ENCODE measurements at places on chromosomes 1 and 21.
A peak's percentile ranks its signal among the peaks of the same experiment; 100 is the strongest.

GRCh38 chr1:31414980-31415370, 2.0 kb downstream of the SERINC2 start:
- no peak for DNase-seq

GRCh38 chr1:225822655-225823403, 12.9 kb downstream of the EPHX1 start:
- no peak for DNase-seq

- no peak for DNase-seq
Measured at GRCh38 chr1:213075725-213076124, 24.7 kb downstream of the RPS6KC1 start.

DNA sequence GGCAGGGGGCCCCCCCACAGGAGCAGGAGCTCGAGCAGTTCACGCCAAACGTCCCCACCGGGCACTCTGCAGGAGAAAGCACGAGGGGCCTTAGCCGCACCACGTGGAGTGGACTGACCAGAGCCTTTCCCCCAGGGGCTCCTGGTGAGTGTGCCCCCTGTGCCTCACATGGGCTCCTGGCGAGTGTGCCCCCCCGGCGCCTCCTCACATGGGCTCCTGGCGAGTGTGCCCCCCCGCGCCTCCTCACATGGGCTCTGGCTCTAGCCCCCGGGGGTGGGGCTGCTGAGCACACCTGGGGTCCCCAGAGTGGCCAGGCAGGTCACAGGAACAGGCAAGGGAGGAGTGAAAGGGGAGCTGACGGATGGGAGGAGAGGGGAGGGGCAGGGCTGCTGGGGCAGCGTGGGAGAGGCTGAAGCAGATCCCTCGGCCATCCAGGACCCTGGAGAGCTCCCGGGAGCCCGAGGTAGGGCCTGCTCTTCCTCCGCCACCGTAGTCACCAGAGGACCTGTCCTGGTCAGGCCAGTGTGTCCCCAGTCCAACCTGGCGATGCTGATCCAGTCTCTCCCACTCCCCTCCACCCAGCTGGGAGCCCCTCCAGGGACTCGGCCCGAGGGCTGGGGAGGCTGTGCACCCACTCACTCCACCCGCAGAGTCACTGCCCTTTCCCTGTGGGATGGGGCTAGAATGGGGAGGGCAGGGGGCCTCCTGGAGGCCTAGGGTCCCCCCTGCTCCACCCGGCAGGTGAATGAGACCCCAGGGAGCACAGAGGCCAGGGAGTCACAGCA, 47.6 kb downstream of the ARHGEF16 start:
- no peak for DNase-seq

DNA sequence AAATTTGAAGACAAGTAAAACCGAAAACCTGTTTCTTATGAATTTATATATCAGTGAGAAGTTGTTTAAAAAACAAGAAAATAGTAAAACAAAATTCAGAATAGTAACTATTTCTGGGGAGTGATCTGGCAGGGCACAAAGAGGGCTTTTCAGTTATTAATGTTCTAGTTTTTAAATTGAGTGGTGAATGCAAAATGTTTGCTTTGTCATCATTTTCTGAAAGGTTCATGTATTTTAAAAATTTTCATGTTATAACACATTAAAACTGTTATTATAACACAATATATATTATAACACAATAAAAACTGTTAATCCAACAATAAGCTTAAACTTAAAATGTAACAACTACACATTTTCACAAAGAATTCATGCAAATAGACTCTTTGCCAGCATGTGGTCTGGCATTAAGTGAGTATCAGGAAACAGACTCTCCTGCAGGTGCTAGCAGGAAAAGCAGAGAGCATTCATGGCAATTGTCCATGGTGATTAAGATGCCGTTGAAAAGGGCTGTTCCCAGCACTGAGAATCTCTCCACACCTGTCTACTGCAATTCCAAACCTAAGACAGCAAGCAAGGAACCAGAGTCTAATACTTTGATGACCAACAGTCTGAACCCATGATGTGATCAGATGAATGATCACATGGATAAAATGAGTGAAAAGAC, 204.9 kb downstream of the TBX15 start:
- no peak for DNase-seq

DNA sequence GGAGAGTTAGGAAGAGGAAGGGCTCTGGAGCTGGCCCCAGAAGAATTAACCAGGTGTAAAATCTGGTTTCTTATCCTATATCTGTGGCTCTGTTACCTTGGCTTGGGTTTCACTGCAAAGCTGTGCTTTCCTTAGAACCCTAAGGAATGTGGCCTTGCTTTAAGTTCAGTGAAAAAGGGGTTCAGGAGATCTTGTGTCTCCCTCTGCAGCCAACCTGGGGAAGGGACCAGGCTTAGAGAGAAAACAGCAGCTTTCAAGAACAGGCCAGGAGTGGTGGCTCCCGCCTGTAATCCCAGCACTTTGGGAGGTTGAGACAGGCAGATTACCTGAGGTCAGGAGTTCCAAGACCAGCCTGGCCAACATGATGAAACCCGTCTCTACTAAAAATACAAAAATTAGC, 16.1 kb upstream of the MYCL start:
- no peak for DNase-seq

GRCh38 chr1:21216835-21217811, 40.4 kb upstream of the EIF4G3 start:
- peak; percentile 22 for DNase-seq

DNA sequence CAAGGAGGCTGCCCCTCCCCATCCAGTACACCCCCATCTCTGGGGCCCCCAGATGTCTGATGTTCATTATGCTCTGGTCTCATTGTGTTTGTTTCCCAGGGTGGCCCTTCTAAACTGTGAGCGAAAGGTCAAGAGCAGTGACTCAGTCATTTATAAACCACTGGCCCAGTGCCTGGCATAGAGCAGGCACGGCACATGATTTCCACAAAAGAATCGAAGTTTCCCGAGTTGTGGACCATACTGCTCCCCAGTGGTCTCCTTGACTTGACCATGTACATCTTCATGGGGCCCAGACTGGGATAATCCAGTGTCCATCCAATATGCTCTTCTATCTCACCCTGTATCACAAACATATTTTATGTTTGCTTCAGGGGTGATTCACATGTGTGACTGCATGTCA, 153.3 kb downstream of the NR5A2 start:
- DNase-seq = no peak

DNA sequence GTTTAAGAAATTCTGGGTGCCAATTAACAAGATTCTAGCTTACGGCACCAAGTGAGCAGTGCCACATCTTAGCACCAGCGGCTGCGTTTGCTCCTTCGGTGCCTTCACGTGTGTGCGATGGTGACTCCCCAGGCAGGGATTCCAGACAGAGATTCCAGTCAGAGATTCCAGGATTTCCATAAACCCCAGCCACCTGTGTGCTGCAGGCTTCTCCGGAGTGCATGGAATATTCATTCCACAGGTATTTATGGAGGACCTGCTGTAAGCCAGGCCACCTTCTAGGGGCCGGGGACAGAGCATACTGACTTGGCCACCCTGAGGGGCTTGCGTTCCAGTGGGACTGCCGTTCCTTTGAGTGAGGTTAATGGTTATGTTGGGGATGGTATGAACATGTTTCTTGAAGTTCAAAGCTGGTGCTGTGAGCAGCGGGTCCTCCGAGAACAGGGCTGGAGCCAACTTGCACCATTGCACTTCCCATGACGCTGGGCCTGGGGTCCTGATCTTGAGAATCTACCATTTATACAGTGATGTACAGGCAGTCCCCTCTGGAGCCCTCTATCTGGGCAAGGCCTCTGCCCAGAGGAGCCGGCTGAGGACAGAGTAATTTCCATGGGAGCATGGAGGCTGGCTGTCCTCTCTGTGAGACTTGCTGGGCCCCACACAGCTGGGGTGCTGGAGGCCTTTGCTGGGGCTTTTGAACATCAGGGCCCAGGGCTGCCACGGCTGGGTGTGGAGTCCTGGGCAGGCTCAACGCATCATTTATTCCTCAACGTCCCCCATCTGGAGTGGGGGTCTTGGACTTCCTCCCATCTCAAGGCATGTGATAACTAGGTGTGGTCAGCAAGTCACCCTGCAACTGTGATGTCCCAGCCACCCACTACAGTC, 58.8 kb upstream of the AJAP1 start:
- DNase-seq = no peak

DNA sequence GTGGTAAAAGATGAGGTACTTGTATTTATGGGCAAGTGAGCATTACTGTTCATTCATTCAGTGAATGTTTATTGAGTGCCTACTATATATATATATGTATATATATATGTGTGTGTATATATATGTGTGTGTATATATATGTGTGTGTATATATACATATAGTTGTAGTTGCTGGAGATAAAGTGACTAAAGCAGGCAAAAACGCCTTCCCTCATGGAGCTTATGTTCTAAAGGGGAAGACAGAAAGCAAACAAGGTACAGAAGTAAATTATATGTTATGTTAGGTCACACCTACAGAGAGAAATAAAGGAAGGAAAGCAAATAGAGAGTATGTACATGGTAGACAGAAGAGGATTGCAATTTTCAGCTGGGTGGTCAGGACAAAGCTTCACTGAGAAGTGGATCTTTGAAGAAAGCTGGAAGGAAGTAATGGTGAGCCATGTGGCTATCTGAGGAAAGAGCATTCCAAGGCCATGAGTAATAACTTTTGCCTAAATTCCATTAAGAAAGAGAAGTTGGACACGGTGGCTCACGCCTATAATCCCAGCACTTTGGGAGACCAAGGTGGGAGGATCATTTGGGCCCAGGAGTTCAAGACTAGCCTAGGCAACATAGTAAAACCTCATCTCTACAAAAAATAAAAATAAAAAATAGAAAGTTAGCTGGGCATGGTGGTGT, 33.5 kb upstream of the KLF17 start:
- DNase-seq = no peak

DNA sequence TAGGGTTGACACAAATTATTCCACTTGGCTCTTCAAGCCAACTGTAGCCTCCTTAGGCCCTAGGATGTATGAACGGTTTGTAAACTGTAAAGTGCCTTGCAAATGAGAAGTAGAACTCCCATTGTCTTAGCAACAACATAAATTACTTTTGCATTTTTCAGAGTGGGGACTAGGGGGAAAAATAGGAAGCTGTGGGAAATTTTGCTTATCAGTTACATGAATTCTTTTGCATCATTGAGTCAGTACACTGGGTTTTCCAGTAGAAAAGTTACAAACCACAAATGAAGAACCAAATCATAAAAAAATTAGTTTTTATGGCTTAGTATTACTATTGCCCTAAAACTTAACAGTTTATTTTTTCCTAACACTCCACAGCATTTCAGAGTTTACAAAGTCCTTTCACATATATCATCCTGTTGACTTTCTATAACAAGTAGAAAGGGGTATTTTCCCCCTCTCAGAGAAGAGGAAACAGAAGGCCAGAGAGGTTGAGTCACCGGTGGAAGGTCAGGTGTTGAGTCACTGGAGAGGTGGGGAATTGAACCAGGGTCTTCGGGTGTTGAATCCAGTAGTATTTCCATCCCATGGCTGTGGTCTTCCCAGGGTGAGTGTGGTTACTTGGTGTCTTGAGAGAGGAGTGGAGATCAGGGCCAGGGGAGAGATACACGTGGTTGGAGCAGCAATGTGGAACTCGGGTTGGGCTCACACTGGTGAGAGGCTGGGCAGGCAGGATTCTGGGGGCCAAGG, 71.9 kb upstream of the USP24 start:
- DNase-seq = no peak

DNA sequence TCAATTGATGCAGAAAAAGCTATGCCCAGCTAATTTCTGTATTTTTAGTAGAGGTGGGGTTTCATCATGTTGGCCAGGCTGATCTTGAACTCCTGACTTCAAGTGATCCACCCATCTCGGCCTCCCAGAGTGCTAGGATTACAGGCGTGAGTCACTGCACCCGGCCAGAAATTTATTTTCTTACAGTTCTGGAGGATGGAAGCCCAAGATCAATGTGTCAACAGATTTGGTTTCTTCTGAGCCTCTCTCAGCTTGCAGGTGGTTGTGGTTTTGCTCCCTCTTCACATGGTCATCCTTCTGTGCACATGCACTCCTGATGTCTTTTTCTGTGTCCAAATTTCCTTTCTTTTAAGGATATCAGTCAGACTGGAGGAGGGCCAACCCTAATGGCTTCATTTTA, 35.6 kb downstream of the SHCBP1L start:
- no peak for DNase-seq

DNA sequence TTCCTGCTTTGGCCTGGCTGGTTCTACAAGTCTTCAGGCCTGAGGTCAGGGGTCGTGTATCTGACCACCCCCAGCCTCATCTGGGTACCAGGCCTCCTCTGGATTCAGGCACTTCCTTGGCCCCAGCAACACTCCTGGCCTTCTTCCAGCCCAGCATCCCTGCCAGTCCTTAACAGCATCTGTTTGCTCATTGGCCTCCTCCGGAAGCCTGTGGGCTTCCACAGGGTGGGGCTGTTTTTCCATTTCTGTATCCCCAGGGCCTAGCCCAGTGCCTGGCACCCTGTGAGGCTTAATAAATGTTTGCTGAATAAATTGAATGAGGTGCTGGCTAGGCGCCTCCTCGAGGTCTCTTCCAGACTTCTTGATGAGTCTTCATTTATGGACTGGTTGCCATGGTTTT, 21.5 kb upstream of the GPR37L1 start:
- no peak for DNase-seq
